ENCODE measurements at places on chromosomes 12 and 14. TPM values are rescaled to one million over a fixed set of nuclear protein-coding genes. Genes with fewer than 3 reads are reported as not detected.

- no peaks in the 10 kb centered on the region for H3K36me3 ChIP-seq
- H3K4me1 ChIP-seq: no peaks in the 10 kb centered on the region
- DNase-seq: no peak
- H3K27me3 ChIP-seq: no peaks in the 10 kb centered on the region
- no peak overlapping the region for H3K27ac ChIP-seq
- H3K4me3 ChIP-seq: no peak overlapping the region
These were observed 504.1 kb downstream of the TMTC2 start for GRCh38 chr12:83190631-83191390.

GRCh38 chr14:74864198-74864597 lies 11.7 kb downstream of the PROX2 start:
- H3K4me3 ChIP-seq: no peak overlapping the region
- no peaks in the 10 kb centered on the region for H3K27me3 ChIP-seq
- H3K27ac ChIP-seq: no peak overlapping the region
- no peak for DNase-seq

DNA sequence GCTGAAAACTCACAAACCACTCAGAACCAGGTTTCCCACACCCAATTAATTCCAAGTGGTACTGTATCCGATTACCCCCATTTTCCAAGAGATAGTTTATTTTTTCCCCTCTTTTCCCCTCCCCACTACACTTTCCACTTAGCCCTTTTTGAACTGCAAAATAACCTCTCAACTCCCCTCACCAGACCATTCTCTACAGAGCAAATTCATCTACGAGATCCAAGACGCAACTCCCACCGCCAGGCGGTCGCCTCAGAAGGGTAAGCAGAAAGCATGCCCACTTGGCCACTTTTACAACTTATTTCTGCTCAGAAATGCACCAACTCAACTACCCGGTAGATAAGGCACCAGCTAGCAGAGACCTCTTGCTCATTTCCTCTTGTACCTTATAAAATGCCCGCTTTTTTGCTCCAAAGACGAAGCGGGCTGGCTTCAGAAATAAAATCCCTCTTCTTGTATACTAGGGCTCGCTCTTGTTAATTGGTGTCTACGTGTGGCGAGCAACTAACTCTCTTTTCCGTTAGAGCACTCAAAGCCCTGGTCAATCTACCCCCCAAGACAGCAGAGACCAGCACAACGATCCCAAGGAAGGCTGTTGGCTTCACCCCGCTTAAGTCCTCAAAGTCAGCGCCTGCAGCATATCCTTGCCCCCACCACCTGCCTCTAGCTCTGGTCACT lies 910 bp upstream of the SRP54 start:
- H3K27me3 ChIP-seq: no peaks in the 10 kb centered on the region
- peak; percentile 58 for DNase-seq
- peaks cover 11% of the 10 kb centered on the region for H3K36me3 ChIP-seq

DNA sequence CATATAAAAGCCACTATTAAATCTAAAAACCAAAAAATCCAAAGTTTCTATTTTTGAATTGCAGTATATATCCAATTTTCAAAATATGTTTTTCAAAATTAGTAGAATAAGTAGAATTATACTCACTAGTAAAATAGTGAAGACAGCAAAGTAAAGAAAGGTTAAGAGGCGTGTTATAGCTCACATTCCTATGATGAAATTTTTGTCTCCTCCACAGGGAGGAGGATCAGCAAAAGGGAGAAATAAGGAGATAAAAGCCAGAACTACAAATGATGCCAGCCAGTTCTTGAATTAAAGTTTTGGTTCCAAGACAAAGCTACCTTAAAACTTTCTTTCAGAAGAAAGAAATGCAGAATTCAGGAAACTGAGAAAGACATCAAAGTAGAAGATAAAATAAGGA lies 50.0 kb downstream of the C2CD5 start:
- H3K36me3 ChIP-seq: peaks cover 18% of the 10 kb centered on the region
- DNase-seq: no peak
- no peak overlapping the region for H3K27ac ChIP-seq
- H3K27me3 ChIP-seq: no peaks in the 10 kb centered on the region
- no peak overlapping the region for H3K4me3 ChIP-seq

GRCh38 chr12:78376257-78376656 lies 488.3 kb upstream of the SYT1 start:
- H3K36me3 ChIP-seq: no peaks in the 10 kb centered on the region
- no peaks in the 10 kb centered on the region for H3K27me3 ChIP-seq
- H3K27ac ChIP-seq: no peak overlapping the region
- DNase-seq: no peak
- no peaks in the 10 kb centered on the region for H3K4me1 ChIP-seq

DNA sequence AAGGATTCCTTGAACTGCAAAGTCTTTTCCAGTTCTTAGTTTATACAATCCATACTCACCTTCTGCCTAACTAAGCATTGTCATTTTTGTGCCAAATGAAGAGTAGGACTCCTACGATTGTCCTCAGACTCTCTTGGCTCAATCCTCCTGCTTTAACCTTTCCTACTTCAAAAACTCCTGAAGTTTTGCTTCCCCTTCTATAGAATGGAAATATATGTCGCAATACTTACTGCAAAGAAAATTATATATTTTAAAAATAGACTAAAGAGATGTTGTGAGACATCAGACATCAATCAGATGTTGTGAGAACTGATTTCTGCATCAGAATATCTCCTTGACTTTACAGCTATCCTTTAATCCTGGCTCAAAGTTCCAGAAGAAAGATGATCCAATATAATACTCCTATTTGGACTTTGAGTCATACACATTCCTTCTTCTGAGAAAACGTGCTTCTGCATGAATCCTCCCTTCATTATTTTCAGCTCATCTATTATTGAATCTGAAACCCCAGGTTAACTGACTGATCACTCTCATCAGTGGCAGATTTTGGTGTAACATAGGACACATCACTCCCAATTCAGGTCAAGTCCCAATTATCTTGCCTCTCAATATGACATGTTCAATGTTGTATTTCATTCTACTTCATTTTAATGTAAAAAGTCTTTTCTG lies 48.8 kb downstream of the A2M start:
- no peak overlapping the region for H3K4me3 ChIP-seq
- DNase-seq: no peak
- no peak overlapping the region for H3K27ac ChIP-seq
- no peaks in the 10 kb centered on the region for H3K27me3 ChIP-seq

- no peak for DNase-seq
- no peak overlapping the region for H3K4me3 ChIP-seq
- no peak overlapping the region for H3K27ac ChIP-seq
- H3K4me1 ChIP-seq: no peaks in the 10 kb centered on the region
- H3K36me3 ChIP-seq: no peaks in the 10 kb centered on the region
These were observed 15.9 kb upstream of the CCER1 start for GRCh38 chr12:90970911-90971310.

MYF6 gene
- not detected for total RNA-seq

KCNH3 gene
- 1.3 TPM for total RNA-seq

CDCA4 gene
- total RNA-seq: 63.4 TPM

INHBC gene
- not detected for total RNA-seq

ASCL1 gene
- total RNA-seq: not detected

TGM1 gene
- total RNA-seq: 3.7 TPM

All from activated CD4-positive, alpha-beta memory T cell treated with anti-CD3 and anti-CD28 coated beads for 36 hours (primary cell).